ENCODE measurements at places on chromosomes 11 and 22. TPM values are rescaled to one million over a fixed set of nuclear protein-coding genes. Genes with fewer than 3 reads are reported as not detected.

Gene HIRA
- polyA plus RNA-seq: 1.4 TPM

Gene DCDC1
- polyA plus RNA-seq: 0.04 TPM

Gene PANX2
- polyA plus RNA-seq: 0.11 TPM

Gene OR52H1
- polyA plus RNA-seq: not detected

Gene TRIM49
- polyA plus RNA-seq: not detected

Gene MORC2
- 11.2 TPM for polyA plus RNA-seq

Gene AQP11
- polyA plus RNA-seq: 14.2 TPM

Gene CUL5
- polyA plus RNA-seq: 32.2 TPM

Gene SAA2
- not detected for polyA plus RNA-seq

Gene RHOD
- not detected for polyA plus RNA-seq

Gene DLG2
- 404 TPM for polyA plus RNA-seq

Gene CNIH2
- 5.1 TPM for polyA plus RNA-seq

Gene USP2
- 11.7 TPM for polyA plus RNA-seq

Gene GLYATL1
- not detected for polyA plus RNA-seq

Gene RIMBP3C
- not detected for polyA plus RNA-seq

Gene UBQLNL
- not detected for polyA plus RNA-seq

Gene SHANK2
- polyA plus RNA-seq: 27.9 TPM

Gene KRTAP5-2
- not detected for polyA plus RNA-seq

Gene CYTH4
- polyA plus RNA-seq: not detected

Gene RASL10A
- not detected for polyA plus RNA-seq

Gene DMC1
- polyA plus RNA-seq: not detected

Gene RFPL3
- not detected for polyA plus RNA-seq

Gene DENND6B
- polyA plus RNA-seq: 2.6 TPM

Gene NDUFS3
- polyA plus RNA-seq: 237 TPM

Gene OR52N5
- not detected for polyA plus RNA-seq

Gene ANGPTL5
- 0.42 TPM for polyA plus RNA-seq

Gene GRK2
- polyA plus RNA-seq: 1.1 TPM

Gene ESAM
- polyA plus RNA-seq: not detected

Gene MAPK8IP2
- 5.1 TPM for polyA plus RNA-seq

Data from Purkinje cell (primary cell).